ENCODE measurements at places on chromosomes 11 and 22.

DNA sequence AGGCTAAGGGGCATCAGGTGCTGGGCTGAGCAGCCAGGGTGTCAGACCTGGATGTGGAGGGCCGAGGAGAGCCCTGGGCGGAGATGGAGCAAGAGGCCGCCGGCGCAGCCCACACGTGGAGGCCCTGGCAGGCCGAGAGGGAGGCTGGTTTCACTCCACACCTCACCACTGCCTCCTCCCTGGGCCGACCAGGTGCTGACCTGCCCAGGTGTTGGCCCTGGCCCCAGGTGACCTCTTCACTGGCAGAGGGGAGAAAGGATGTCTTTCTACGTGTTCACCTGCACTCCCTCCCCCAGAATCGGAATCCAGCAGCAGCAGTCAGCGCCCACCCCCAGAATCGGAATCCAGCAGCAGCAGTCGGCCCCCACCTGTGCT is 781 bp downstream of the ANO9 start:
- DNase-seq = no peak

DNA sequence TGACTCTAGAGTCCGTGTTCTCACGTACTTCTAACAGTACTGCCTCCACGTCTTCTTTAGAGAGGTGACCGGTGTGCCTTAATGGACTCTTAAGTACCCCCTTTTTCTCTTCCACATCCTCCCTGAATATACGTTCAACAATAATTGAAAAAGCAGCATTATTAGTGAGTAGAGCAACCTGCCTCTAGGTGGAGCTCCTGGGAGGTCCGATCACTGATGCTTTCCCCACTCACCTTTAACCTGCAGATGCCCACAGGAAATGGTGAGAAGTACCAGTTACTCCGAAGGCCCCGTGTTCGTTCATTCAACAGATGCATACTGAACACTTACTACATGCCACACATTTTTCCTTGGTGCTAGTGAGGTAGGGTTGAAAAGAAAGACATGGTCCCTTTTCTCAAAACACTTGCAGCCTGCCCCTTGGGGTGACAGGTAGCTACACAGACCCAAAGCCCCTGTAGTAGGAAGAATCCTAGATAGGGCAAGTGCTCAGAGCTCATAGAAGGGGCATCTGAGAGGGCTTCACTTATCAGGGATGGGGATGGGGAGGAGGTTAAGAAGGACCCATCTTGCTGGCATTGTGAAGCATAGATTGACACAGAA is 72.7 kb downstream of the FEZ1 start:
- DNase-seq = peak; percentile 30

GRCh38 chr11:61503135-61503770 is 5.3 kb upstream of the LRRC10B start:
- no peak for DNase-seq

- DNase-seq = no peak
Observed at GRCh38 chr11:94049351-94049750, 28.2 kb downstream of the HEPHL1 start.

GRCh38 chr22:37734964-37735451 is 38.2 kb downstream of the TRIOBP start:
- peak; percentile 75 for DNase-seq

GRCh38 chr11:121810291-121810690 is 305.7 kb downstream of the BLID start:
- peak; percentile 32 for DNase-seq

- no peak for DNase-seq
Observed at GRCh38 chr22:44605486-44605885, 96.5 kb upstream of the PRR5 start.

DNA sequence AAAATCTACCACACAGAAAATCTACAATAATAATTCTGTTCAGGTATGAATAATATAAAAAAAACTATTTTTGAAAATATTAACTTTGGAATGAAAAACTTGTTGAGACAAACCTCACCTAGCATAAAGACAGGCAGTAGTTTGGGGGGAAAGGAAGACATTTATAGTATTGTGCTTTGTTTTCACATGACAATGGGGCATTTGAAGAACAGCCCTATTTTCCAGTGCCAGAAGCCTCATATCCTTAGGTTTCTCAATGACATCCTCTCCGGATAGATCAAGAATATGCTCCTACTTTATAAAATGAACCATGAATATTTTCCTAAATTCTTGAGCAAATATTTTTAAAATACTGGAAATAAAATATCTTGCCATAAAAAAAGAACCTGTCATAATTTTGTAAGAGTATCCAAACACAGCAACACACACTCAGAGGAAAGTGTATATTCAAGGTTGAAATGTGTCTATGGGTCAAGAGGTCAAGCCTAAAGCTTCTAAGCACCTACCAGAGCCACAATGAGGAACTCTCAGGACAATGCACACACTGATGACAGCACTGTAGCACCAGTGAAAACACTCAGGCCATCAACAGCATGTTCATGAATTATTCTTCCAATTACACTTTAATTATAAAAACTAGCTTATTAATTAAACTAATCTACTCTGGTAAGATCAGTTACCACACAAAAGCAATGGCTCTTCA is 68.7 kb downstream of the MRTFA start:
- no peak for DNase-seq

DNA sequence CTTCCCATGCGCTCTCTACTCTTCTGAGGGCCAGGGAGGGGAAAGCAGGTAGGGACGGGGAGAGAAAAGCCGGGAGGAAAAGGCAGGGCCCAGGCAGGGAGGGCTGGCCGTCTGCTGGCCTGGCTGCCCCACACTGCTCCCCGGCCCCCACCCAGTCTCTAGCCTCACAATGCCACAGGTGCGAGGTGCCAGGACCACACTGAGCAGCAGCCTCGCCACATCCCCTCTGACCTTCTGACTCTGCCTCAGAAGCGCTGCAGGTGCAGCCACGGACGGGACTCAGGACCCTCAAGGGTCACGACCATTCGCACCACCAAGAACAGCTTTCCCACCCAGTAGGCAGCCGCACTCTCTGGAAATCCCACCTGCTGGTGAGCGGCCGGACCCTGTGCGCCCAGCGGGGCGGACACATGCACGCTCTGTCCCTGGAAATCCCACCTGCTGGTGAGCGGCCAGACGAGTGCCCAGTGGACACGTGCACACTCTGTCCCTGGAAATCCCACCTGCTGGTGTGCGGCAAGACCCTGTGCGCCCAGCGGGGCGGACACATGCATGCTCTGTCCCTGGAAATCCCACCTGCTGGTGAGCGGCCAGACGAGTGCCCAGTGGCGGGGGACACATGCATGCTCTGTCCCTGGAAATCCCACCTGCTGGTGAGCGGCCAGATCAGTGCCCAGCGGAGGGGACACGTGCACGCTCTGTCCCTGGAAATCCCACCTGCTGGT is 20.1 kb downstream of the TOLLIP start:
- DNase-seq = no peak

- peak; percentile 35 for DNase-seq
Observed at GRCh38 chr22:48659404-48659996, 1168.2 kb downstream of the BRD1 start.

DNA sequence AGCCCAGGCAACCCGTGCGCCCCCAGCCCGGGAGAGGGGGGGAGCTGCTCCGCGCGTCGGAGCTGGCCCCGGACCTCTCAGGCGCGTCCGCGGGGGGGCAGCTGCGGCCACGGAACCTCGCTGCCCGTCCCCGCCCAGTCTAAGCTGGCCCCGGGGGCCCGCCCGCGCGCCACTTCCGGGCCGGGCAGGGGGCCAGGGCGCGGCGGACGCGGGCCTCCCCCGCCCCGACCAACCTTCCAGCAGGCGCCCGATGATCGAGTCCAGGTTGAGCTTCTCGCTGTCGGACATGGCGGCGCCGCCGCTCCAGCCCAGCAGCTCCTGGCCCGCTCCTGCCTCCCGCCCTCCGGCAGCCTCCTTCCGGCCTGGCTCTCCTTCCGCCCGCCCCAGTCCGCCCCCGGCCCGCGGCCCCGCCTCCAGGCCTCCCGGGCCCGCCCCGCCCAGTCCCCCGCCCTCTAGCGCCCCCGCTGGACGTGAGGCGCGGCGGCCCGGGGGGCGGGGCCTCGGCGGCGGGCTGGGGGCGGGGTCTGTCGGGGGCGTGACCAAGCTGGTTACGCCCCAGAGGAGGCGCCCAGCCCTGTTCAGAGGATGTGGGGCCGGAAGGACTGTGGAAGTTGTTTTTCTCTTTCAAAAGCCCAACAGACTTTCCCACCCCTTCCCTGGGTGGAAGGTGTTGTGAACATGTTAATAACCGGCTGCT is at the start of gene PPP1CA:
Gene PPP1CA (minus strand): TSS at position 364 of the 697 bp plus-strand sequence. CDS start 76 bp downstream, at position 288.
- peak; percentile 95 for DNase-seq

DNA sequence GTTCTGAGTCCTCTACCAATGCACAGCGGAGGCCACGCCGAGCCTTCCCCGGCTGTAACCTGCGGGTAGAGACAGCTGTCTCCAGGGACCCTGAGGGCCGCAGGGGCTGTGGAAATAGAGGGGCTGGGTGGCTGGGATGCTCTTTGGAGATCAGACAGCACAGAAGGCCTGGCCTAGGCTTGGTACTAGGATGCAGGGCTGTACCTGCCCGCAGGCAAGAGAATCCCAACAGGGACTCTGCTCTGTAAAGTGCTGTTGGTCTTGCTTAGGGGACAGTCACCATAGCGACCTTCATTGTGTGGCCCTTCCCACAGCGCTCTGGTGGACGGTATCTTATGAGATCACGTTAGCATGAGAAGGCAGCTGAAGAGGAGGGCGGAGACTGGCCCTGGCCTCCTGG is 11.3 kb upstream of the KCNJ5 start:
- no peak for DNase-seq

- no peak for DNase-seq
Observed at GRCh38 chr11:81857386-81857785, 876.3 kb downstream of the FAM181B start.

- DNase-seq = no peak
Observed at GRCh38 chr22:37994049-37994448, 9.7 kb upstream of the SOX10 start.

GRCh38 chr11:77287615-77288273 is 13.7 kb downstream of the GDPD4 start:
- peak; percentile 84 for DNase-seq

- no peak for DNase-seq
Observed at GRCh38 chr22:49497266-49497665, 330.4 kb downstream of the BRD1 start.

- DNase-seq = peak; percentile 38
Observed at GRCh38 chr11:43359422-43359818, 700 bp downstream of the TTC17 start.

- no peak for DNase-seq
Observed at GRCh38 chr22:50607659-50608020, 7.0 kb downstream of the MAPK8IP2 start.

DNA sequence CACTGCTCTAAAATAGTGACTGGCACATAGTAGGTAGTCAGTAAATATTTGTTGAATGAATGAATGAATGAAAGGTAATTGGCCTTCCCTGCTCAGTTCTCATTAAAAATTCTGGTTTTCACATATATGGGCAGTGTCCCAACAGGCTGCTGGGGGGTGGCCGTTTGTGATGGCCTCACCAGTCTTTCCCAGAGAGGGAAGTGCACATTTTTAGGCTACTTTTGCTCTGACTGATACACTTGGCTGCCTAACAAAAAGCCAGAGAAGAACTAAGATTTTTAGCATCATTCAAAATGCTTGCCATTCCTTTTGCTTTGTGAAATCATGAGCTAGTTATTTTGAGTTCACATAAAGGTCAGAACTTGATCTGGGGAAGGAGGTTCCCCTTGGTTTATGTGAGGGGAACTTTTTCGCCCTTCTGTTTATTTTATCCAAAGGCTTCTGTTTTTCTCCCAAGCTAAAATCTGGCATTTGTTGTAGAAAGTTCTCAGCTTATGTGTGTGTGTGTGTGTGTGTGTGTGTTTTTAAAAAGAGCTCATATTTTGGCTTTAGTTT is 83.1 kb downstream of the PTPRJ start:
- peak; percentile 95 for DNase-seq

DNA sequence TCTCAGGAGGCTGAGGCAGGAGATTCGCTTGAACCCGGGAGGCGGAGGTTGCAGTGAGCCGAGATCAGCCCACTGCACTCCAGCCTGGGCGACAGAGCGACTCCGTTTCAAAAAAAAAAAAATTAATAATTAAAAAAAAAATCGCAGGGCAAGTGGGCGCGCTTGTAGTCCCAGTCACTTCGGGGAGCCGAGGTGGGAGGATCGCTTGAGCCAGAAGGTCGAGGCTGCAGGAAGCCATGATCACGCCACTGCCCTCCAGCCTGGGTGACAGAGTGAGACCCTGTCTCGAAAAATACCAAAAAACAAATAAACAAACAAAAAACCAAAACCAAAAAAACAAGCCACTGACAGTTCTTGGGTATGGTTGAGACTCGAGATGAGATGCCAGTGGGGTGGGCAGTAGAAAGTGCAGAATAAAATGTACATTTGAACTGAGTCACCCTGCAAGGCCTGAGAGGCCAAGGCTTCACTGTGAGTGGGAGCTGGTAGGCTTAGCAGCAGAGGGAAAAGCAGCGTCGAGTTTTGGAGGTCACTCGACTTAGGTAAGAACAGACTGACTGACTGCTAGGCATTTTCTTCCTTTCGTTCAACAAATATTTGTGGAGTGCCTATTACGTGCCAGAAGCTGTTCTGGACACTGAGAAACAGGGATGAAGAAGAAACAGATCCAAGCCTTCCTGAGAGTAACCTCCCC is 635 bp upstream of the LDHA start:
- no peak for DNase-seq

DNA sequence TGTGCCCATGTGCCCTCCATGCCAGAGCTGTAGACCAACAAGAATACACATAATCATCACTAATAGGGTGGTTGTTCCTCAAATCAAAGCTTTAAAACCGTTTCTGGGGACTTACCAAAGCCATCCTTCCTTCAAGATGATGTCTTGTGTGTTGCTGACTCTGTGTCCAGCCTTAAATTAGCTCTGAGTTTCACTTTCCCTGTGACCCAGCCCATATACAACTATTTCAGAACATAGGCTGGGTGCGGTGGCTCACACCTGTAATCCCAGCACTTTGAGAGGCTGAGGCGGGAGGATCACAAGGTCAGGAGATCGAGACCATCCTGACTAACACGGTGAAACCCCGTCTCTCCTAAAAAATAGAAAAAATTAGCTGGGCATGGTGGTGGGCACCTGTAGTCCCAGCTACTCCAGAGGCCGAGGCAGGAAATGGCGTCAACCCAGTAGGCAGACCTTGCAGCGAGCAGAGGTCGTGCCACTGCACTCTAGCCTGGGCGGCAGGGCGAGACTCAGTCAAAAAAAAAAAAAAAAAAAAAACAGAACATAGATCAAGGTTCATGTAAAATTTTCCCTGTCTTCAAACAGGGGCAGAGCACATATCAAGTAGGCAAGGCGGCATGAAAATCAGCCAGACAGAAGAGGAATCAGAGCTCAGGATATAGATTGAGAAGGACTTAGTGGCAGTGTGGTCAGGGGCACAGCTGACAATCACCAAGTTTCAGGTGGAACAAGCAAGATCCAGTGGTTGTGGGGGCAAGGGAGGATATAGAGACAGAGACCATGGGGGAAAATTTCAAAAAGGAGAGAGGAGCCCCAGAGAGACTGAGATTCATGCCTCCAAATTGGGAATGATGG is at the start of gene PLAAT2:
Gene PLAAT2 (minus strand): TSS at position 179 of the 855 bp plus-strand sequence. CDS start 55 bp downstream, at position 124.
- no peak for DNase-seq

GRCh38 chr11:45043755-45044475 is 93.2 kb upstream of the TP53I11 start:
- DNase-seq = no peak

DNA sequence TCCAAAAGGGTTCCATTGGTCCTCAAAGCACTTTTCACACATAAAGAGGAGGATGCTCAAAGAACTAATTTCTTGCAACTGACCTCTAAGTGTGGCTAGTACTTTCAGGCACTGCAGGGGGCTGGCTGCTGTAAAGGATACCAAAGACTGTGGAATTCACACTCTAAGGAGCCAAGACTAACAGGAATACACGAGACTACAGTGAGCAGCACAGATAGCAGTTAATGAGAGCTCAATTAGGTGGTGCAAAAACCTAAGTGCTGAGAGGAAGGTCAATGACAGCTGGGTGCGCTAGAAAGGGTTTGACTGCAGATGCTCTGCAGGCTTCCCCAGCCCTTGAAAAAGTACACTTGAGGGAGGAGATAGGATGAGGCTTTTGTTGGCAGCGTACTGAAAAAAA is 124.3 kb upstream of the NTM start:
- no peak for DNase-seq
